ENCODE measurements at places on chromosomes 13 and 19.

GRCh38 chr19:49481020-49481683, 6.3 kb upstream of the RPL13A start:
- no peak for DNase-seq

GRCh38 chr19:651991-652390, 11.0 kb downstream of the RNF126 start:
- no peak for DNase-seq

GRCh38 chr13:73101351-73102007, 42.7 kb downstream of the KLF5 start:
- no peak for DNase-seq

- DNase-seq, result no peak
Measured at GRCh38 chr13:113722921-113723320, 36.1 kb upstream of the TMEM255B start.

DNA sequence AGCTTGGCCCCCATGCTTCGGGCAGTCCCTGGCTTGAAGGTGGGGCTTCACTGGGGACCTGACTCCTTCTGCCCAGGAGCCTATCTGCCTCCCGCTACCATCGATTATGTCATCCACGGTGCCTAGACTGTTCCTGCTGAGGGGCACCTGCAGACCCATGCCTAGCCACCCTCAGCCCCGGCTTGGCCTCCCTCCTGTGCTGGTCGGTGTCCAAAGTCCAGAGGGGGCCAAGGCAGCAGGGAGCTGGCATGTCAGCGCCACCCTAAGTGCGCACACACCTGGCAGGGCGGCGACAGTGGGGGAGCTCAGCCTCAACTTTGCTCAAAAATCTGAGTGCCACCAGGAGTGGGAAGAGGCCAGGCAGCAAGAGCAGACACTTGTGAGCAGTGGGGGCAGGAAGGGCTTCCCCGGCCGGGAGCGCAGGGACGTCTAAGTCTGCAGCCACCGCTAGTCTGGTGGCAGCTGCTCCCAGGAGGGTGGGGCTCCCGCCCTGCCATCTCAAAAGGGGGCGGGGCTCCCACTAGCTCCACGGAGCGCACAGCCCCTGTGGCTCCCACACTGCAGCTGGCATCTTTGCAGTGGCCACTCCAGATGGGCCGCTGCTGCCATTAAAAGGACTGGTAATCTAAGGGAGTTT, 13.5 kb upstream of the URAD start:
- DNase-seq, result no peak

GRCh38 chr19:49188626-49189200, 31.1 kb downstream of the TRPM4 start:
- DNase-seq, result no peak

GRCh38 chr13:98664924-98665637, 87.4 kb downstream of the SLC15A1 start:
- no peak for DNase-seq

DNA sequence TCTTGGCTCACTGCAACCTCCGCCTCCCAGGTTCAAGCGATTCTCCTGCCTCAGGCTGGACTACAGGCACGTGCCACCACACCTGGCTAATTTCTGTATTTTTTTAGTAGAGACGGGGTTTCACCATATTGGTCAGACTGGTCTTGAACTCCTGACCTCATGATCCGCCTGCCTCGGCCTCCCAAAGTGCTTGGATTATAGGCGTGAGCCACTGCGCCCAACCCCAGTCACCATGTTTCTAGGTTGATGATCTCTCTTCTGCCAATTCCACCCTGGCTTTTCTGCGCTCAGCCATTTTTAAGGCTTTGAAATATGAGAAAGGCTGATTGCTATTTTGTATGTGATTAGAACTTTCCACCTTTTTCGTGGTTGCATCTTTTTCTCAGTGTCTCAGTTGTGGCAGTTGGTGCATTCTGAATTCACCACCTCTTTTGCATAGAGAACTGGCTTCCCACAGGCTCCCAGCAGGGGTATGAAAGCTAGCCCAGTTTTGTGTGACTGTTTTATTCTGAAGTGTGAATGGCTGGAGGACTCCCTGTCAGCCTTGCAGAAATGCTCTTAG, 15.5 kb downstream of the CEACAM1 start:
- DNase-seq, result peak; percentile 17

- DNase-seq, result no peak
Measured at GRCh38 chr13:35646056-35646774, 169.7 kb upstream of the MAB21L1 start.

GRCh38 chr13:28819735-28820098, 422 bp upstream of the MTUS2 start:
- DNase-seq, result no peak

- no peak for DNase-seq
Measured at GRCh38 chr13:112911883-112912282, 57.1 kb upstream of the MCF2L start.

GRCh38 chr13:59834801-59835200, 328.9 kb downstream of the DIAPH3 start:
- no peak for DNase-seq

- DNase-seq, result no peak
Measured at GRCh38 chr19:51507640-51508058, 6.0 kb upstream of the SIGLEC12 start.

DNA sequence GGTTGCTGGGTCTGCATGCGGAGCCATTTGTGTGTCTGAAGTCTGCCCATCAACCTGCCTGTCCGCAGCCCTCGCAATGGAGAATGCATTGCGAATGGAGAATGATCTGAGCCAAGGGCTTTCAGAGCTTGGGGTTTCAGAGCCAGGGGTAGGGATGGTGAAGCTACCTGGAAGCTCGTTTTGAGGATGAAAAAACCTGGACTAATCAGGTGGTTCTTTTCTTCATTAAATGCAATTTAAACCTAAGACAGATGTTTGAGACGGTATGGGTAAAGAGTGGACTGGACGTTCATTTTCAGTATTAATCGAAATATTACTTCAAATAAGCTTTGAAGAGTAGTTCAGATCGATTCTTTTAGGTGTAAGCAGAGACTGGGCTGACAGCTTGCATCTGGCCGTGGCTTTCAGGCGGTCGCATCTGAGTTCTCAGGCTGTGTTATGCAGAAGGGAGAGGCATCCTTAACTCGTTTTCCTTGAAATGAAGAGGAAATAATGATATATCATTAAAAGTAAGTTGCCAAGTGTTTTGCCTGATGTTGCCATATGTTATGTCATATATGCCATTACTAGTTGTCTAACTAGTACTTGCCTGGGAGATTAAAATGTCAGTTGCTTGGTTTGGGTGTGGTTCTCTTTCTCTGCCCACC, 801 bp downstream of the MCF2L start:
- DNase-seq, result no peak

GRCh38 chr19:43790587-43790986, 9.8 kb upstream of the KCNN4 start:
- DNase-seq, result no peak

DNA sequence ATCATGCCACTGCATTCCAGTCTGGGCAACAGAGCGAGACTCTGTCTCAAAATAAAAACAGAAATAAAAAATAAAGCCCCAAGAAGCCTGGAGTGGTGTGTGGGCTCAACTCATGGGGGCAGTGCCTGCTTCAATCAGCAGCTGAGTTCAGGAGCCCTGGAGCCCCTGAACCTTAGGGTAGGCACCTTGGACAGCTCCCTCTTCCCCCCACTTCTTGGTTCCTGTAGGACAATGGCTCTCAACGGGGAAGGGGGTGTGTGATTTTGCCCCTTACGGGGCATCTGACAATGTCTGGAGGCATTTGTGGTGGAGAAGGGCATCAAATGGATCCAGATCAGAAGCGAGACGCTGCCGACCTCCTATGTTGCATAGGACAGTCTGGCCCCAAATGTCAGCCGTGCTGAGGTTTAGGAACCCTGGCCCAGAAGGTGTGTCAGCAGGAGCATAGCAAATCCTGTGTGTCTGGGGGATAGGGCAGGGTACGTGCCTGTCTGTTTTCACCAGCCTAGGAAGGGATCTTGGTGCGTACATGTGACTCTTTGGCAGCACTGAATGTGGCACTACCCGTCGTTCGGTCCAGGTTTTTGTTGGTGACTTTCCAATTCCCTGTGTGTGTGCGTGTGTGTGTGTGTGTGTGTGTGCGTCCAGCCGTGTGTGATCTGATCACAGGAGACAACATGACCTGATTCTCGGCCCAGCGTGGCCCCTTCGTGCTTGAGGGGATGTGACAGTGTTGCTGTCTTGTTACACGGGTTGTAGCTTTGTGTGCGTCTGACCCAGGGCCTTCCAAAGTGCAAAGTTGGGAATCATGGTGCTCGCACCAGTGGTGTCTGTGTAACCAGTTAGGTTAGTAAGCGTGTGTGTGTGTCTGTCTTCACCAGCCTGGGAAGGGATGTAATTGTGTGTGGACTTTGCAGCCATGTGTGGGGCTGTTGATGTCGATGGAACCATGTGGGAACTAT, 7.5 kb downstream of the IGLON5 start:
- no peak for DNase-seq

DNA sequence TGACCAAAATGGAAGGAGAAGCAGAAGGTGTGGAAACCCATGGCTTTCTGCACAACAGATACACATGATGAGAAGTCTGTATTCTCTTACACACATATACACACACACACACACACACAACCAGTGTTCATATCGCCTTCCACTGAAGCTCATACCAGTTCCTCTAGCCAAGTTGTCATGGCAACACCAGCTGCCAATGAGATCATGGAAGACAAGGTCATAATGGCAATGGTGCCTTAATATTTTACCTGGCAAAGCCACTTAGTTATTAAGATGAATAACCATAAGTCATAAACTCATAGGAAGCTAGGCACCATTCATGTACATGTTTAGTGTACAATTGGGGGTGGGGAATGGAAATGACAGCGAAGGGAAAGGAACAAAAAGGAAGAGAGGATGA, 2.6 kb upstream of the DHRS12 start:
- no peak for DNase-seq

DNA sequence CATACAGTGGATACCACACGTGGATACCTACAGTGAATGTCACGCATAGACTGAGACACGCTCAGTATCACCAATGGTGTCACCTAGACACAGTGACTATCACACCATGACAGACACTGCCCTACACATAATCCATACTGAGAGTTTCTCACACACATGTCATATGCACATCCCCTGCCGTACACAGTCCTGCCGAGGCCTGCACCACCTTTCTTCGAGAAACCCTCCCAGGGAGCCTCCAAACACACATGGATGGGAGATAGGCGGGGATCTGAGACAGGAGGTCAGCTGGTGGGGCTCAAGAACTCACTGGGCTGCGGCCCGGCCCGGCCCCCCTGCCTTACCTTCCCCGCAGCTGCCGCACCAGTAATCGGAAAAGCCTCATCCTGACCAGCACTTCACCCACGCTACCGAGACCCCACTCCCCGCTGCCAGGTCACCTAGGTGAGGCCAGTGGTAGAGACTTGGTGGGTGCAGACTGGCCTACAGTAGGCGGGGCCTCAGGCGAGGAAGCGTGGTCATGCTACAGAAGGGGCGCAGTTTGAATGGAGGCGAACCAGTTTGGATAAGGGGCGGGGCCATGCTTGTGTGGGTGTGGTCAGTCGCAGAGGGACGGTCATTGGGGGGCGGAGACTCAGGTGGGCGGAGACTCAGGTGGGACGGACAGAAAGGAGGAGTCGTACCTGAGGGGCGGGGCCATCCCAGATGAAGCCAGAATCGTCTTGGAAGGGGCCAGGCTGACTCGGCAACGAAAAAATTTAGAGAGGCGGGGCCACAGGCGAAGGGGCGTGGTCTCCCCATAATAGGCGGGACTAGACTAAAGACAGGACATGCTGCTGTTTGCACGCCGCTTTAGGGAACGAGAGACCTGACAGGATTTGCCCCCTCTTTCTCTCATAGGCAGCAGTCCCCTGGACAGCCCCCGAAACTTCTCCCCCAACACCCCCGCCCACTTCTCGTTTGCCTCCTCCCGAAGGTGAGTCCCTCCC, 2.1 kb downstream of the MAST1 start:
- DNase-seq, result no peak

DNA sequence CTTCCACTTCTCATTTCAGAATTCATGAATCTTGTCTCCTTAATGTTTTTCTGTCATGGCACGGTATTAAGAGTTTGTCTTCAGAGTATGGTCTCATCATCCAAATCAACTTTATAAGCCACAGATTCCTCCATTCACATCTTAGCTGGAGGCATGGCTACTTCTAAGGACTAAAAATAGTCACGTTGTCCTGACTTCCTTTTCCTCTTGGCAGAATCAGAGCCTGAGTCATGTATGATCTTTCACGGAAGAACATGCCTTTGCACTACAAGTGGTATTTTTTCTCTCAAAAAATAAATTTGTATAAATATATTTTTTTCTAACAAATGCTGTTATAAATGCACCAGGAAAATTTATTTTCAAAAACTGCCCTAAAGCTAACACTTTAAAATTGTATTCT, 71.4 kb downstream of the ALOX5AP start:
- no peak for DNase-seq

DNA sequence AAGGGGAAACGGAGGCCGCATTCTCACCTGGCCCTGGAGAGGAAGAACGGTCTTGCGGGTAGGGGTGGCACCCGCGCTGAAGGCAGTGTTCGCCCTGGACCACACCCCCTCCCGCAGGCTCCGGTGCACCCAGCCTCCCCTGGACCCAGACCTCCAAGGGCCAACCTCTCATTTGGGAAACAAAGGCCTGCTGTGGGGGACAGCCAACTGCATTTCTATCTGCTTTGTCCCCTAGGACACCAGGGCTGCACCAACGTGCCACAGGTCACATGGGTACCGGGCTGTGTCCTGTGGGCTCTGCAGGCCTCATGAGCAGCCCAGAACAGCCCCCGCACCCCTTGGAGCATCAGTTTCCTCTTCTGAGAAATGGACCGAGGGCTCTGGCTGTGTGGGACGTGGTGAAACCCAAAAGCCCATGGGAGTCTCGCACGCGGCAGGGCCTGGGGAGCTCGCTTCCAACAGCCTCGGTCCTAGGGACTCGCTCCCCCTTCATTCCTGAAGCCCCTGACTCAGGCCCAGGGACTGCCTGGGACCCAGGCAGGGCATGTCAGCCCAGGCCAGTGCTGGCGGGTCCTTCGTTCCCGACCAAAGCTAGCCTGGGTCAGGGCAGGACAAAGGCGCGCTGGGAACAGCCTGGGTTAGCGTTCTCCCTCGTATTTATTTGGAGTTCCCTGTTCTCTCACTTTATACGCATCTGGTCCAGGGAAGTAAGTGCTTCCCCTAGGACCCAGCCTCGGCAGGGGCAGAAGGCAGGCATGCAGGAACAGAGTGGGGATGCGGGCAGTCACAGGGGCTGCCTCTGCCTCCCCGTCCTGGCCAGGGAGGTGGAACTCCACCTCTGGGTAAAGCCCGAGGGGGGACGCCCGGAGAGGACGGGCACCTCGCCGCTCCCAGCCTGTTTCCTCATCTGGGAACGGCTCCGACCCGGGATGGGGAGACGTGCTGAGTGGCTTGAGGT, 4.6 kb downstream of the TCF3 start:
- DNase-seq, result no peak

DNA sequence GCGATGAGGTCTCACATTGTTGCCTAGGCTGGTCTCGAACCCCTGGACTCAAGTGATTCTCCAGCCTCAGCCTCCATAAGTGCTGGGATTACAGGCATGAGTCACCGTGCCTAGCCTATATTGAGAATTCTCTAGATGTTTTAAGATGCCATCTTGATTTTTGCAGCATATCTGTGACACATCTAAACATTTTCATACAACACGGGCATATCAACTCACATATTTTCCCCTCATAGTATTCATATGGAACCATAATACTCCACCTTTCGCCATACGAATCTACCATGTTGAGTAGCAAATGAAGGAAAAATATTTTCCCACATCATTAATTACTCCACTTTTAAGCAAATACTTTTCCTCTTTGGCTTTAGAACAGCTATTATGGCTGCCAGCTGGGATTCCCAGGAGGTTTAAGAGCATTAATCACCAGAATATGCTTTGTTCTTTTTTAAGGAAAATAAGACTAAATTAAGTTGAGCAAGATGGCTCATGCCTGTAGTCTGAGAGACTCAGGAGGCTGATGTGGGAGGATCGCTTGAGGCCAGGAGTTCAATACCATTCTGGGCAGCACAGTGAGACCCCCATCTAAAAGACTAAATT, 56.9 kb upstream of the GTF2F2 start:
- DNase-seq, result no peak

GRCh38 chr13:30712536-30713532, 22.5 kb upstream of the ALOX5AP start:
- DNase-seq, result no peak

All from iPS DF 19.7 (cell line).